ENCODE measurements at places on chromosomes 7 and 10. TPM values are rescaled to one million over a fixed set of nuclear protein-coding genes. Genes with fewer than 3 reads are reported as not detected.

Gene TUBB8
- total RNA-seq, result 0.42 TPM

GRCh38 chr10:91690996-91691676, 58.3 kb upstream of the PPP1R3C start:
- no peak for DNase-seq

DNA sequence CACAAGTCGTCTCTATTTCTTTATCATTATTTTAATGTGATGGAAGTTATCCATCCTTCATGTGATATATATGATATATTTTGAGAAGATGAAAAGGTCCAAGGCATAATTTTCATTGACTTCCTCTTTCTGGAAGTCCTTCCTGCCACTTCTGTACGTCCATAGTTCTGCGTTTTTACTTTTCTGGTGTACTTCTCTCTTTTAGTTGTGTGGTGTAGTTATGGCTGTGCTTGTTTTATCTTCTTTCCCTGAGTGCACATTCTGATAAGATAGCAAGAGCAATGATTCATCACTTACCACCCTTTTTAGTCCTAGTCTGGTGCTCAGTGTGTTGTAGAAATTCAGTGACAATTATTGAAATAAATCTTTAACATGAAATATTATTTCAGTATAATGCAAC, 231.3 kb upstream of the FERD3L start:
- no peak for DNase-seq

GRCh38 chr7:98598846-98599615, 18.1 kb upstream of the NPTX2 start:
- DNase-seq, result no peak

DNA sequence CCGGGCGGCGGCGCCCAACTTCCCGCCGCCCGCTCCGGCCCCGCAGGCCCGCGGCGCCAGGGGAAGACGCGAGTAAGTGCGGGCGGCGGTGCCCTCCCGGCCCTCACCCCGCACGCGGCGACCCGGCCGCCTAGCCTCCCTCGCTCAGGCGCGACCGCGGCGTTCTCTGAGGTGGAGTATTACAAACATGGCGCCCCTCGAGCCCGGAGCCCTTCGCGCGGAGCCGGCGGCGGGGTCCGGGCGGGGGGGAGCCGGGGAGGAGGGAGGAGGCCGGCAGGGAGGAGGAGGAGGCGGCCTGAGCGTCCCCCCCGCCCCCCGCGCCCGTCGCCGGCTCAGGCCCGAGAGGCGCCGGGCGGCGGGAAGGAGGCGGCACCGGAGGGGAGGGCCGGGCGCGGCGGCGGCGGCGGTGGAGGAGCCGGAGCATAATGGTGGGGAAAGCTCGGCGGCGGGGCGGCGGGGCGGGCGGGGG, at the start of gene ZMYND11:
TSS of gene ZMYND11 (plus strand) at position 324 of the 469 bp plus-strand sequence. CDS start 44,558 bp downstream, outside the sequence.
- DNase-seq, result peak; percentile 65

DNA sequence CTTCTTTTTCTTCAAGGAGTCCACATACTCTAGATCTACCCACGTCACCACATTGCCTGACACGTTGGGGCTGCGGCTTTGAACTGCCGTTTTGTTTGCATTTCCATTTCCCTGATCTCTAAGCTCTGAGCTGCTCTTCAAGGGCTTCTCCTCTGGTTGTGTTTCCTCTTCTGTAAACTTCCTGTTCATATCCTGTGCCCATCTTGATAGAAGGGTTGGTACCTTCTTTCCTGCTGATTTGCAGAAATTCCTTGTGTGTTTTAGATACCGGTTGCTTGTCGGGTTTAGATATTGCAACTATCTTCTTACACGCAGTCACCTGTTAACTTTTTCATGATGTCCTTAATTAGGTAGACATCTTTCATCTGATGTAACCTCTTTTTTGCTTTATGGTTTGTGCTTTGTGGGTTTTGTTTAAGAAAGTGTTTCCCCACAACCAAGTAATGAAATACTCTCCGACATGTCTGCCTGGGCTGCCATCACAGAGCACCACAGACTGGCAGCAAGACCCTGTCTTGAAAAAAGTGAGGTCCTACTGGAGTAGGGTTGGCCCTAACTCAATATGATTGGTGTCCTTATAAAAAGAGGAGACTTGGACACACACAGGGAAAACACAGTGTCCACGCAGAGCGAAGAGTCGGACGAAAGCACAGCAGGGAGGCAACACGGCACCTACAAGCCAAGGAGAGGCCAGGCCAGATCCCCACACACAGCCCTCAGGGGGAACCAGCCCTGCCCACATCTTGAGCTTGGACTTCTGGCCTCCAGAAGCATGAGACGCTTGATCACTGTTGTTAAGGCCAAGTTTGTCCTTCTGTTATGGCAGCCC, 99.1 kb upstream of the PDGFA start:
- DNase-seq, result peak; percentile 86

- DNase-seq, result no peak
Measured at GRCh38 chr10:22805304-22805703, 90.9 kb upstream of the PIP4K2A start.

- no peak for DNase-seq
Measured at GRCh38 chr10:98636921-98637329, 190.2 kb upstream of the HPS1 start.

- peak; percentile 44 for DNase-seq
Measured at GRCh38 chr7:76302347-76303201, at the start of gene HSPB1. HSPB1 (plus strand) TSS chr7:76302673; CDS start chr7:76302713, 40 bp downstream.

DNA sequence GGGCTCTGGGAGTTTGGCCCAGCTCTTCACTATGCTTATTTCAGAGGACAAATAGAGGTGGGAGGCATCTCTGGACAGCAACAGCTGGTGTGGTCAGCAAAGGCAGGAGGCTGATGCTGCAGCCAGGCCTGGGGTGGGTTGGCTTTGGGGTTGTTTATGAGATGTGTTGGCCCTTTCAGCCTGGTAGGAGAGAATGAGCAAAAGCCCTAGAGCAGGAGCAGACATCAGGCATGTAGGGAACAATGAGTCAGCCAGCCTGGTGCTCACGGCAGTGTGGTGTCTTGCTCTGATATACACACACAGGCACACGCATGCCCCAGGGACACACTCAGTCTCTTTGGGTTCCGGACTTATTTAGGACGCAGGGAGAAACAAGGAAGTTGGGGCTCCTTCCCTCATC, 157.1 kb downstream of the PRKCQ start:
- DNase-seq, result no peak
